Ovary (tissue), 10 donors: ENCODE measurements at places on chromosomes 6 and 20. TPM values are rescaled to one million over a fixed set of nuclear protein-coding genes. Genes with fewer than 3 reads are reported as not detected.

HLA-DQA1 gene
- 10.1 TPM for total RNA-seq

ENPP1 gene
- 21.7 TPM for total RNA-seq

TNF gene
- 3.0 TPM for total RNA-seq

HTR1B gene
- 0.28 TPM for total RNA-seq

RAB44 gene
- 0.15 TPM for total RNA-seq

ZSCAN16 gene
- total RNA-seq, result 4.4 TPM

FOXS1 gene
- total RNA-seq, result 0.69 TPM

TEAD3 gene
- total RNA-seq, result 38.6 TPM

IRAK1BP1 gene
- total RNA-seq, result 5.5 TPM

OOEP gene
- not detected for total RNA-seq

KHDC1 gene
- 1.3 TPM for total RNA-seq

EDN1 gene
- 2.9 TPM for total RNA-seq

AURKA gene
- 9.5 TPM for total RNA-seq

POLR1H gene
- 26.0 TPM for total RNA-seq

FAM83C gene
- not detected for total RNA-seq

TRIM31 gene
- not detected for total RNA-seq

TFAP2D gene
- not detected for total RNA-seq

GTSF1L gene
- not detected for total RNA-seq

PPP1R3G gene
- total RNA-seq, result 1.6 TPM

SLC22A3 gene
- 33.7 TPM for total RNA-seq

HNF4A gene
- 1.5 TPM for total RNA-seq

BRD2 gene
- total RNA-seq, result 157 TPM

RRAGD gene
- total RNA-seq, result 12.9 TPM

CRISP1 gene
- not detected for total RNA-seq

NOX3 gene
- not detected for total RNA-seq

AKAP7 gene
- 38.5 TPM for total RNA-seq

GSS gene
- 24.1 TPM for total RNA-seq

BACH2 gene
- total RNA-seq, result 16.1 TPM

WFDC2 gene
- 29.8 TPM for total RNA-seq

ARFGEF3 gene
- total RNA-seq, result 0.72 TPM

C6orf15 gene
- total RNA-seq, result not detected

MATN4 gene
- not detected for total RNA-seq

PXMP4 gene
- 3.4 TPM for total RNA-seq

HDDC2 gene
- total RNA-seq, result 75.5 TPM

CEBPB gene
- total RNA-seq, result 100 TPM

GNL1 gene
- 117 TPM for total RNA-seq

THEMIS gene
- total RNA-seq, result 0.05 TPM

RPP40 gene
- total RNA-seq, result 6.5 TPM

SOD2 gene
- total RNA-seq, result 580 TPM

PRPH2 gene
- total RNA-seq, result 4.2 TPM

L3MBTL1 gene
- total RNA-seq, result 15.1 TPM

CCN5 gene
- total RNA-seq, result 99.4 TPM

PAK5 gene
- 0.07 TPM for total RNA-seq

CGAS gene
- 3.1 TPM for total RNA-seq

CUL7 gene
- total RNA-seq, result 25.0 TPM

ZBTB12 gene
- total RNA-seq, result 10.7 TPM

ATF6B gene
- total RNA-seq, result 84.5 TPM

CLIC5 gene
- 6.3 TPM for total RNA-seq

GSTA3 gene
- not detected for total RNA-seq
